ENCODE measurements at places on chromosomes 3 and 15.

DNA sequence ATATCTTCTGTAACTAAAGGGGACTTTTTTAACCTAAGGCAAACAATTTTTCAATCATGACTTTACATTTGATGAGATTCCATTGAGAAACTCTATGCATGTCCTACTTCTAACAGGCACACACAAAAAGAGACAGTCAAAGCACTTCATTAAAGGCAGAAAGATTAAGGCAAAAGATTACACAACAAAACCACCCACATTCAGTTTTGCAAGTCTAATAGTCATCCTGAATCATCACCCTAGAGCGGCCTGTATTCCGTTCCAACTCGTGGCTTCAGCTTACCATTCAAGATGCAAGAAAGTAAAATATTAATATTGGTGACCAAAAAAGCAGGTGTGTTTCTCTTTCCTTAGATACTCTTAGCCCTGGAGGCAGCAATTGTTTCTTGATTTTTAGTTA is 205.9 kb downstream of the P3H2 start:
- peak; percentile 85 for DNase-seq

DNA sequence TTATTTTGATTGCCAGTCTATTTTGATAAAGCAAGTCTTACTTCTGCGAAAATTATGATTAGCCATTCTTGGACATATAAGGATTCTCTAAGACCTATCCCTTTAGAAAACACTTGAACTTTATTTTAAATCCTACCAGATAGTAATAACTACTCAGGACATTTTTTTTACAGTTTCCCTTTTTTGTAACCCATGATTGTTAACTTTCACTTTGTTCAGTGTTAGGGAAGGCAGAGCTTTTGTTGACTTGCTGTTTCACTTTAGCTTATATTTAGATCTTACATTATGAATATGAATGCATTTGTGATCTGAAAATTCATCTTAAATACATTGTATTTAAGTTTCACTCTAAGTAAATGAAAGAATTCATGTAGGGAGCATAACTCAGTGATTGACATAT is 167.0 kb downstream of the AKAP13 start:
- no peak for DNase-seq

DNA sequence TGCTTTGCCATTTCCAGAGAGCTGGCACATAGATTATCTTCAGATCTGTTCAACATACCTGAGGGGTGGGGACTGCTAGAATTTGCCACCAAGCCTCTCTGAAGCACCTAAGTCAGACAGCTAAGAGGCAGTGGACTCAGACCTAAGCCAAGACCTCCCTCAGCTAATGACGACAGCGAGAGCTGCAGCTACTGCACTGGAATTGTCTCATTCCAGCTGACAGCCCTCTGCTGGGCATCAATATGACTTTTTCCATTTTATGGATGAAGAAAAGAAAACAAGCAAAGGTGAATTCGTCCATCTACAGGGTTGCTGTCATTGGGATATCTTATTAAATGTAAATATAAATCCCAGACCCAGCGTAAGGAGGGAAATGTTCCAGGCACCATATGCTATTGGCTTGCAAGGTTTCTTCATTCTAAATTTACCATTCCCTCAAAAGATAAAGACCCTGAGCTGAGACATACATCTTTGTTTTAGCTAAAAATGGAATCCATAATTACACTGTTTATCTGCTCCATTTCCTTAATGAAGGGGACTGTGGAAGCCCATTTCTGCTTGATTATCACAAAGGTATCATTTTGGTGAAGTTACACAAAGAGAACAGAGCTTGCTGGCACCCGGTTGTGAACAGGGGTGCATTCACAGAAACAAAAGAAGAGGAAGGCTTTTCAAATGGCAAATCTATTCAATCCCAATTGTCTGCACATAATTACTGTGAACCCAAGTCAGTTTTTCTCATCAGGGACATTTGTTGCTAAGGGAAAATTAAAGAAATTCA is 85.5 kb upstream of the LRTM1 start:
- peak; percentile 57 for DNase-seq

DNA sequence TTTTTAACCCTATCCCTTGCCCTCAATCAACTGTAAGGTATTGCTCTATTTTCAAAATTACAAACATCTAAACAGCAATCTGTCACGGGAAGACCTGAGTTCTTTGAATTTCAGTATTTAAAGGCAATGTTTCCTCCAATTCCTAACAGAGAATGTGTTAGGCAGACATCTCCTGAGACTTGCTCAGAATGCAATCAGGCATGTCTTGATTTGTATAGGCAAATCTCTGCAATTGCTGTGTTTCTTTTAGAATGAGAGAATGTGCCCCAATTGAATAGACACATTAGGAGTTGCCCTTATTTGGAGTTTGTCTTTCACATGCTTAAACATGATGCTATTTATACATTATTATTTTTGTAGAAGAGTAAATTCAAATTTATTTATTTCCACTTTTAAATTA is 205.6 kb downstream of the CADM2 start:
- no peak for DNase-seq

- DNase-seq = peak; percentile 78
These were observed 3.6 kb upstream of the STARD5 start for GRCh38 chr15:81327516-81327915.

DNA sequence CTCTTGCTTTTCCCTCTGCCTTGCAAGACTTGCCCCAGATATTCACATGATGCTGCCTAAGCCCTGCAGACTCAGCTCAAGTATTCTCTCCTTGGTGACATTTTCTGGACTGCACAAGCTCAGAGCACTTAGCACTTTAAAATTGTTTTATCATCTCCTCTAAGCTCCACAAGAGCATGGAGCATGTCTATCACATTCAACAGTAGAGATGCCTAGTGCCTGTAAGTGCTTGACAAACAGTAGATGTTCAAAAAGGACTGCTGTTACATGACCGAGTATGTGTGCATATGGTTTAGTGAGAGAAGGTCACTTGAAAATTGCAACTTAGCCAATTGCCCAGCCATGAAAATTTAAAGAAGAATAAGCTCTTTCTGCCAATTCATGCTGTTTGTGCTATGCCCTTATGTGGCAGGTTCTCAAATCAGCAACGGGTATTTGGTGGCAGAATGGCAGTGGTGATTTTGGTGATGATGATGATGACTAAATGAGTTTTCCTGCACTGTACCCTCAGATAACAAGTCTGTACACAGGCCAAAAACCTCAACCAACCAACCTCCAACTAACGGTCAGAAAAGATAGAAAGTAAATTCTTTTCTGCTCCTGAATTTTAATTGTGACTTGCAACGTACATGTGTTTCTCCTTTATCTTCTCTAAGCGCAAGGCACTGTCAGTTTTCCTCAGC is 647.2 kb upstream of the UBE2E2 start:
- DNase-seq = no peak

DNA sequence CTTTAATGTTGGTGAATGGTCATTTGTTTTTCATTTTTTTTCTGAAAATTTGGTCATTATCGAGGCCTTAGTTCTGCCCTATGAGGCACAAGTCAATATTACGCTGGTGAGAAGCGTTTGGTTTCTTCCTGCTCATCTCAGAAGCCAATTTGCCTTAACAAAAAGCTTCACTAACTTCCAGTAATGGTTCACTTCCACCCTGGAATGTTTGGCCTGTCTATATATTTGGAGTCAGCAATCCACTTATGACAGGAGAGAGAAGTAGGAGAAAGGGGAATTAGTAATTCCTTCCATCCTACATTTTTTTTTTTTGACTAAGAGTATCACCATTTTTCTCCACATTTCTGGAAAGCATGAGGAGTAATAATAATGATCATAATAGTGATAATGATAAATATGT is 124.4 kb downstream of the DIPK2A start:
- no peak for DNase-seq

GRCh38 chr15:37783290-37783689 is 151.2 kb upstream of the TMCO5A start:
- no peak for DNase-seq

GRCh38 chr3:151262871-151263525 is 15.3 kb downstream of the P2RY14 start:
- DNase-seq = peak; percentile 38

GRCh38 chr3:132972333-132972732 is 65.9 kb upstream of the TMEM108 start:
- no peak for DNase-seq

GRCh38 chr3:63855333-63855940 is 8.2 kb downstream of the THOC7 start:
- DNase-seq = no peak

GRCh38 chr15:49507261-49507660 is 84.2 kb downstream of the FGF7 start:
- DNase-seq = no peak

DNA sequence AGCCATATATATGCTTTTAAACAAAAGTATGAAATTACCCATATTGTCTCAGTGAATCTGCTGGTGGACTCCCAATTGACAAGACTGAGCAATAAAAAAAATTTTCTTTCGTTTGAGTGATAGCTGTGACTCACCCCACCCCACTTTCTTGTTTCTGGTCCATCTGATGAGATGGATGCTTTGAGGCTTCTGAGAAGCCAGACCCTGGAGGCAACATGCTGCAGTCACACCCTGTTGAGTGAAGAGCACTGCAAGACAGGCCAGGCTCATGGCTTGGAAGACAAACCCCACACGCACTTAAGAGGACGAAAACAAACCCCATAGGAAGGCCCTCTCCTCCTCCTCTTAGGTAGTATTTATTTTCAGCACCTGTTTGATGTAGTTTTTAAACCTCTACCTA is 276.0 kb upstream of the TTC14 start:
- DNase-seq = no peak

DNA sequence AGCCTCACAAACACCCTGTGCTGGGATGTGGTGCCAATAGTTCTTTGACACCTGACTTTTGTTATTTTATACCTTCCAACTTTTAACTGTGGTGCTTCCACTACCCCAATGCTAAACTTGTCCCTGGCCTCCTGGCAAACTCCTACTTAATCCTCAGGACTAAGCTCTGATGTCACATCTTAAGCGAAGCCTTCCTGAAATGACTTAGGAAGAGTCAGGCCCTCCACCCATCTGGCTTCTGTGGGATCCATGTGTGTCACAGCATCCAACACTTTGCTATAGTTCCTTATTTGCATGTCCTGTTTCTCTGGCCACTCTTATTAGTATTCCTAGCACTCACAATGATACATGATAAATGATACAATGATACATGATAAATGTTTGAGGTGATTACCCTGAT is 133.2 kb downstream of the FILIP1L start:
- no peak for DNase-seq

DNA sequence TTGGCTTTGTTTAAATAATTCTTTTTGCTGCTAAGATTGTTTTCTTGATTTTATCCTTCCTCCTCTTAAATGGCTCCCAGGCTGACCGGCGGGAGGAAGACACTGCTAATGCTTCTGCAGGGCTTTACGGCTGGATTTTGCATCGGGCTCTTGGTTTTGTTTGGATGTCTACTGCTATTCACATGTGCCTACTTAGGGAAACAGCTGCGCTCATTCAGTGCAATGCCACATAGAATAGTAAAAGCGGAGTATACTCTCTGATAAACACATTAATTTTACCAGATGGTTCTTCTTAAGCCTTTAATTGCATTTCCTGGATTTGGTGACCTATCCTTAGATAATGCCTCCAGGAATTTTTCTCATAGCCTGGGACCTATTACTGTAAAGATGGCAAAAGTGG is 146.6 kb downstream of the THSD4 start:
- DNase-seq = no peak

GRCh38 chr3:56357266-56357665 is 111.0 kb downstream of the ERC2 start:
- DNase-seq = no peak

DNA sequence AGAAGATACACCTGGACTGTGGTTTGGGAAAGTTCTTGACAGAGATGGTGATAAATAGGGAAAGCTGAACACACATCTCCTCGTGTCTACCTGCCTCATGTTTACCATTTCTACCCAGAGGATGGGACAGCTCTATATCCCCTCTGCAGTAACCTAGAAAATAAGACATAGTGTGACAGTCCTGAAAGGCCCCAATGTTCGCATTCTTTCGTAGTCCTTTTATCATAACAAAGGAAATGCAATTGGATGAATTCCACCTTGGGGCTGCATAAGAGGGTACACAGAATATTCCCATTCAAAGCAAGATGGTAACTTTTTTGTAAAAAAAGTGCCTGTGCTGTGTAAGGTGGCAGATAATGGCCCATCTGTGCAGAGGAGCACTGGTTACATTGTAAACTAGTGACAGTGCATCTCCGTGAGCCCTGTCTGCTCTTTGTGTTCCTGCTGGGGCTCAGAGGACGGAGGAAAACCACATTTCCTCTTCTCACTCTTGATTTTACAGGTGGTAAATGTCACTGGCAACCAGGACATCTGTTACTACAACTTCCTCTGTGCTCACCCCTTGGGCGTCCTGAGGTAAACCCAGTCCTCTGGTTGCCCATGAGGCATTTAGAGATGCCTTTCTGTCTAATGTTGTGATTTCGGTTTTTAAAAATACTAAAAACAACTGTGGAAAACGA is 74.3 kb downstream of the SIDT1 start:
- no peak for DNase-seq

DNA sequence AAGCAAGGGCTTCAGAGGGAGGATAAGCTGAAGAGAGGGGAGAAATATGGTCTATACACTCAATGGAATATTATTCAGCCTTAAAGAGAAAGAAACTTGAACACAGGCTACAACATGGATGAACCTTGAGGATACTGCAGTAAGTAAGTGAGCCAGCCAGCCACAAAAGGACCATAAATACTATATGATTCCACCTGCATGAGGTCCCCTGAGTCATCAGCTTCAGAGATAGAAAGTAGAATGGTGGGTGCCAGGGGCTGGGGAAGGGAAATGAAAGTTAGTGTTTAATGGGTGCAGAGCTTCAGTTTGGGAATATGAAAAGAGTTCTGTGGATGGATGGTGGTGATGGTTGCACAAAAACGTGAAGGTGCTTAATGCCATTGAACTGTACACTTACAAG is 68.4 kb upstream of the SEC13 start:
- no peak for DNase-seq

GRCh38 chr3:75180235-75180944 is 483.7 kb upstream of the FRG2C start:
- no peak for DNase-seq

DNA sequence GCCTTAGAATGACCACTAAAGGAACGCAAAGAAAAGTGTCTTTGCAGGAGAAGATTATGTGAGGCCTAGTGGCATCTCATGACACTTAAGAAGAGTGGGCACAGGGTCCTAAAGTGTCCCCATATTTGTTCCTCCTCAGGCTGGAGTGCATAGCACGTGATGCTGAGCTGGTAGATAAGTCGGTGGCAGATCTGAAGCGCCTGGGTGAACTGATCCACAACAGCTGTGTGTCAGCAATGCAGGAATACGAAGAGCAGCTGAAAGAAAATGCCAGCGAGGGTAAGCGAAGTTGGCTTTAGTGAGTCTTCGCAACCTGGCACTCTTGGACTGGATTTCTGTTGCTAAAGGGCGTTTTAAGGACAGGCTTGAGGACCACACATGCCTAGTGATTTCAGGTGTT is 92.6 kb downstream of the CHD2 start:
- DNase-seq = no peak

DNA sequence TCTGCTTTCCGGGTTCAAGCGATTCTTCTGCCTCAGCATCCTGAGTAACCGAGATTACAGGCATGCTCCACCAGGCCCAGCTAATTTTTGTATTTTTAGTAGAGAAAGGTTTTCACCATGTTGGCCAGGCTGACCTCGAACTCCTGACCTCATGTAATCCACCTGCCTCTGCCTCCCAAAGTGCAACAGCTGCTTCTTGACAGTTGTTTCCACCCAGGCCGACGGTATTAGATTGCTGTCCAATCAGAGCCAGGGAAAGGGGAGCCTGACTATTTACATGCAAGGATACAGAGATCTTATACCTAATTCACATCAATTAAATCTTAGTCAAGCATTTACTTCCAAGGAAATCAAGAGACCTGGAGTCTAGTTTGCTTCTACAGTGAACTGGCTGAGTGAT is 4.0 kb upstream of the CAPN3 start:
- DNase-seq = no peak
